ENCODE measurements at places on chromosomes 11 and 22. TPM values are rescaled to one million over a fixed set of nuclear protein-coding genes. Genes with fewer than 3 reads are reported as not detected.

GRCh38 chr11:35664977-35665441 lies 2.4 kb downstream of the TRIM44 start:
- DNase-seq = peak; percentile 10

- DNase-seq = no peak
Measured at GRCh38 chr11:9740202-9740883, 76.5 kb downstream of the SWAP70 start.

GRCh38 chr11:11451501-11452005 lies 98.5 kb upstream of the CSNK2A3 start:
- no peak for DNase-seq

DNA sequence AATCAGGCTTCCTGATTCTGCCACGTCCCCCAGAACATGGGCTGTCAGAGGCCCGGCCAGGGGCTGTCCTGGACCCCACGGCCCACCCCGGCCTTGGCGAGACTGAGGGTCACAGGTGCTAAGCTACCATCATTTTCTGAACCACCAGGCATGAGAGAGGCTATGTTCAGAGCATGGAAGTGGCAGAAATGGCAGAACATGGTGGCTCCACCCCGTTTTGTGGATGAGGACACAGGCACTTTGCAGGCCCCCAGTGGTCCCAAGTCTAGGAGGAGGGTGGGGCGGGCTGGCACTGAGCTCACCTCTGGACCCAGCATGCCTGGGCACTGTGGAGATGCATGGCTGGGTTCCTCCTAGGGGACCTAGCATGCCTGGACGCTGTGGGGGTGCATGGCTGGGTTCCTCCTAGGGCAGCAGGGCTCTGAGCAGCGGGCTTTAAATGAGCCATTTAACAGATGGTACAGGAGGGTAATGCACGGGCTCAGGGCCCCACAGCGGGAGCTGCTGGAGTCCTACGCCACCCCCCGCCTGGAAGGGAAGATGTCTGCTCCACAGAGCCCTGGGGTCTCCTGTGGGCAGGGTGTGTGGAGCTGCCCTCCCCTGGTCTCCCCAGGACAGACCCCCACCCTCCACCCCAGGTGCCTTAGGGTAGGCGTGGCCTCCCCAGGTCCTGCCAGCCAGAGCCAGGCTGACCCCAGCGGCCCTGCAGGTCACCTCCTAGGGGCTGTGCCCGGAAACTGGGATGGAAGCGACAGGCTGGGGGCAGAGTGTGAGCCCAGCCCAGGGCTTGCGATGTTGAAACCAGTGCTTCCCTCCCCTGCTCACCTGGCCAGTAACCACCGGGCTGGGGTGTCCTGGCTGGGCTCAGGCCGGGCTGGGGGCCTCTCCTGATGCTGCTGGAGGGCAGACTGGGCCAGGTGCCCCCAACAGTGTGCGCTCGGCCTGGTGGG lies 6.1 kb upstream of the MUC5AC start:
- no peak for DNase-seq

DNA sequence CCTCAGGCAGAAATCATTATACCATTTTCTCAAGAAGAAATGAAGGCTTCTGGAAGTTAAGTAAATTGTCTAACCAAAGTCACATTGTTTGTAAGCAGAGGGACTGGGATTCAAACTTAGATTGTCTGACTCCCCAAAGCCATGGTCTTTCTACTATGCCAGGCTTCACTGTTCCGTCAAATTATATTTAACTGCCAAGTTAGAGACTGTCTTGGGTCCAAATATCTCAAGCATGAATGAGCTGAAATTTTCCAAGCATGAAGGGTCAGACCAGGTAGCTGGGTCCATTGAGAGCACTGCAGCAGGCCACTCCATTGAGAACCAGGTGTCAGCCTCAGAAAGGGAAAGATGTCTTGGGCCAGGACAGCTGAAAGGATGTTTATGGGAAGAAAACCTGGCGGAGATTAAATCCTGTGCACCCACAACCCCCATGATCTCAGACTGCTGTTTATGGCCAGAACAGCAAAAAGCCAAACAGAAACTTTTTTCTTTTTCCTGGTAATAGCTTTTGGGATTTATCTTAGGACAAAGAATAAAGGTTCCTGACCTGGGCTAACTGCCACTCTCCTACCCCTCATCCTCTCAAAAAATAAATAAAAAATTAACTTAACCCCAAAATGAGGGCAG lies 612.3 kb downstream of the INSC start:
- no peak for DNase-seq

DNA sequence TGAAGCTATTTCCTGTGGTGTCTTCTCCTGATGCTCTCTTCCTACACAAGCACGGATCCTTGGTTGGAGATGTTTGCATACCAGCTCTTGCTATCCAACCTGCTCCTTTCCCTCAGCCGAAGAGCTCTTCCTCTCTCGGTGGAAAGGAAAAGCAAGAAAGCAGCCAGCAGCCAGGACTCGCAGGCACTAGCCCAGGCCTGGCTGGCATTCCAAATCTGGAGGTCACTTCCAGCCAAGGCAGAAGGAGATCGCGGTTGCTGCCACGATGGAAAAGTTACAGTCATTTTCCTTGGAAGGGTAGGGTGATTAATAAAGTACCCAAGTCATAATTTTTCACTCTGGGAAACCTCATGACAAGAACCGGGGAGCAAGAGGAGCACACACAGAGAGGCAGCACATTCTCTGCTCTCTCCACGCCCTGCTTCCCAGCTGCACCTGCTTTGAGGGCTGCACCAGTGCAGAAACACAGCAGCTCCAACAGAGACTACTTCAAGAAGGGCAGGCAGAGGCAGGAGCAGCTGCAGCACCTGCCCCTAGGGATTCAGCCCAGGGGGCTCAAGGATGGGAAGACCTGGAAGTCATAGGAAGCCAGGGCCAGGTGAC lies 399.3 kb downstream of the CADM1 start:
- no peak for DNase-seq

- no peak for DNase-seq
Measured at GRCh38 chr22:44566911-44567310, 68.9 kb upstream of the RTL6 start.

- DNase-seq = no peak
Measured at GRCh38 chr11:6611092-6611962, 689 bp downstream of the TAF10 start.

GRCh38 chr22:21100149-21101032 lies 54.6 kb downstream of the LRRC74B start:
- DNase-seq = no peak

DNA sequence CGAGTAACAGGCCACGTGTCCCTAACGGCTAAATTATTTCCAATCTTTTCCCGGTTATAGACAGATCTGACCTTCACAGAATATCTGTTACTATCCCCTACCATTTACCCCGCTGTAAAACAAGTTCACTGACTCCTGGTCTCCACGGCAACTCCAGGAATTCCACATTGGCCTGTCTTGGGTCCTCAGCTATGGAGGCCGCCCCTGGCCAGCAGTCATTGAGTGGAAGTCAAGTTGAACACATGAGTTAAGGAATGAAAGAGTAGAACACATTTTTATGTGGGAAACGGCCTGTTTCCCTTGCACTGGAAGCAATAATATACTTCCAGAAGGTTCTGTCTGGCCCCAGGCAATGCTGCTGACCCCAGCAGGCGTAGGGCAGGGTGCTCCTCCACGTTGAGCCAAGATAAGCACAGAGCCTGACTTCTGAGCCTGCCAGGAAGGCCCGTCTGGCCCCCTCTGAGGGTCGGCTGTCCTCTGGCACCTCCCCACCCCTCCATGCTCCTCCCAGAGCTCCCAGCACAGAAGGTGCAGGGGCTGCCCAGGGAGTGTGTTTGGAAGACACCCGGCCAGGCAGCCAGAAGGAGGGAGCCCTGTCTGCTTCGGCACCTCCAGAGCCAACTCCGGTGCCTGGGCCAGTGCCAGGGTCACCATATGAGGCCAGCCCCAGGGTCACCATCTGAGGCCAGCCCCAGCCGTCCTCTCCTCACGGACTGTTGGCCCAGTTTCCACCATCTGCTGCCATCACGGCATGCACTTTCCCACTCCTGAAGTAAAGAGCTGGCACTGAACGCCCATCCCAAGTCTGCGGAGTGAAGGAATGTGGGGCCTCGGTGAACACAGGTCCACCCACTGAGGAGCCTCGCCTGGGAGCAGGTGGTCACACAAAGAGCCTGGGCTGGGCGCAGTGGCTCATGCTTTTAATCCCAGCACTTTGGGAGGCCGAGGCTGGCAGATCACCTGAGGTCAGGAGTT lies 813.2 kb downstream of the BRD1 start:
- no peak for DNase-seq

GRCh38 chr11:20310137-20310536 lies 53.4 kb upstream of the HTATIP2 start:
- no peak for DNase-seq

- no peak for DNase-seq
Measured at GRCh38 chr11:70672991-70673653, 274.8 kb downstream of the CTTN start.

DNA sequence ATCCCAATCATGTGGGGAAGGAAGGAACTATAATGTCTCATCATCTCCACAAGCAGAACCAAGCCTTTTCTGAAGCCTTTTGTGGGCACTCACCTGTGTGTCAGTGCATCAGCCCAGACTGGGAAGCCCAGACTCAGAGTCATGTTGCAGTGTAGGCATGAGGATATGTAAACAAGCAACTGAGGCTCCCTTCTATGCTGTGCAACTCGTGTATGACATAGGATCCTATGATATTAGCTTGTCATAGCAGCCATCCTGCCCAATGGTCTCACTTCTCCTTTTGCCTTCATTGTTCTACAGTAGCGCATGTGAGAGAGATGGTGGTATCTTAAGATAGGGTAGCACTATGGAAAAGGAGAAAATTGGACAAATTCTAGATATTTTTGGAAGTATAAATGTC lies 103.4 kb upstream of the OLFML1 start:
- DNase-seq = no peak

The EHF gene
- 24.6 TPM for polyA plus RNA-seq

The TOB2 gene
- 48.6 TPM for polyA plus RNA-seq

The GRM5 gene
- polyA plus RNA-seq = 0.13 TPM

The GRAMD4 gene
- polyA plus RNA-seq = 17.0 TPM

The GAL3ST1 gene
- 23.8 TPM for polyA plus RNA-seq
